ENCODE measurements at places on chromosomes 1 and 21.

DNA sequence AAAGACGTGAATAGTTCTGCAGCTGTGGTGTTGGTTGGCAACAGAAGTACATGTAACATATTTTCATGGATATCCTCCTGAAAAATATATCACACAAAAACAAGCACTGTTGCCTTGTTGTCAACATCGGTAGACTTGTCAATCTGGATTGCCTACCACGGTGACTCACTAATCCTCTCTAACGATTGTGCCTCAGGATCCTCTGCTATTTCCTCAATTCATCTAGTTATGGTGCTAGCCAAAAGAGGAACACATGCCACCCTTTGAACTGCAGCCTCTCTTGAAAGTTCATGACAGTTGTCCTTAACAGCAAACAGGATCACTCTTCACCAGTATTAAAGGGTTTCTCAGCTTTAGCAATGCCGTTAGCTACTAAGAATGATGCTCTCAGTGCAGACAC, 25.7 kb downstream of the RASAL2 start:
- peak; percentile 91 for DNase-seq

GRCh38 chr1:234484218-234484617, 5.2 kb upstream of the TARBP1 start:
- no peak for DNase-seq

DNA sequence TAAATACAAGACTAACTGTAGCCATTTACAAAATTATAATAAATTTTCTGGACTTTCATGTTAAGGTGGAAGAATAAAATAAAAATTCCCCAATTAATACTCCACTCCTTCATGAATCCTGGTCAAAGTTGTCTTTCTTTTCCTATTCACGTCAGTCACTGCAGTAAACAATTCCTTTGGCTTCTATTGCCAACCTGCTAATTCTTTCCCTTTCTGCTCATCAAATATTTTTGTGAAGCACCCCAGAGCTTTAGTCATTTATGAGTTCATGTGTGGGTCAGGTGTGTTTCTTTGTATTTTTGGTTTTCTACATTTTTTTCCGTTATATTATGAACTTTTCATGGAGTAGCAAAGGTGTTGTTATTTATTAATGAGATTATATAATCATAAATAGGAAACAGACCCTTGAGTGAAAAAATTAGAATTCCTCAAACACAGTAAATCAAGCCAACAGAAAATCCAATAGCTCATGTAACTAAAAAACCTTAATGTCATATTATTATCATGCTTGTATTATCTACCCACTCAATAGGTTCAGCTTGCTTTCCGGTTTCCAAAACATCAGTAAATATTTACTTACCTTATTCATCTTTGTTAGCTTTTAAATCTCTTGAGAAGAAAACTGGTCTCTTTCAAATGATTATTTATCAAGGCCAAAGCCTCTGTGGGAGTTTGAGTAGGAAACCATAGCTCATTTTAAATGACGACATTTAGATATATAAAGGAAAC, 29.6 kb upstream of the PLA2G4A start:
- DNase-seq = no peak

GRCh38 chr1:79554688-79555087, 548.2 kb upstream of the ADGRL4 start:
- no peak for DNase-seq

GRCh38 chr1:176775378-176775777, 312.4 kb downstream of the PAPPA2 start:
- DNase-seq = no peak

DNA sequence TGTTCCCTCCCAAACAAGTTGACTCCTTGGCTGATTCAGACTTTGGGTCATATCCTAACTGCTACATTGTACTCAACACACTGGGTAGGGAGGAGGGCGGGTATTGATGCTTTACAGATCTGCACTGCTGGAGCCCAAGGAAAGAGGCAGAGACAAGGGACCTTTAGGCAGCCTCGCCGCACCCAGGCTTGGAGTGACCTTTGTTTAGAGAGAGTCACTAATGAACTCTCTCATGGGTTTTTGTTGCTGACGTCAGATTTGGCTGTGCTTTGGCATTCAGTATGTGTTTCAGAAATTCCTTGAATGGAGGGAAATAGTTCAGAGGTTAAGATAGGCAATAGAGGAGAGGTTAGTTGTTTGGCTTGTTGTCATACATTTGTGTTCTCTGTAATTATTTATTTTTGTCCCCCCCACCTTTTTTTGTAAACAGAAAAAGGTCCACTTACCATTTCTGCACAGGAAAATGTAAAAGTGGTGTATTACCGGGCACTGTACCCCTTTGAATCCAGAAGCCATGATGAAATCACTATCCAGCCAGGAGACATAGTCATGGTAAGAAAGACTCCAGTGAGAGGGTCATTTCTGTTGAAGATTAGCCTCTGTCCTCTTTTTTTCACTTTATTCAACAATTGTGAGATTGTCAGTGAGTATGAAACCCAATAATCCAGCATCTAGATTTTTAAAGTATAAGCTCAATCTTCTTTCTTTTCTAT, 116.1 kb downstream of the ATP5PO start:
- no peak for DNase-seq

- DNase-seq = no peak
Observed at GRCh38 chr1:180680558-180681144, 48.8 kb downstream of the XPR1 start.

GRCh38 chr1:155226910-155227260, 18.4 kb downstream of the MTX1 start:
- DNase-seq = peak; percentile 41

DNA sequence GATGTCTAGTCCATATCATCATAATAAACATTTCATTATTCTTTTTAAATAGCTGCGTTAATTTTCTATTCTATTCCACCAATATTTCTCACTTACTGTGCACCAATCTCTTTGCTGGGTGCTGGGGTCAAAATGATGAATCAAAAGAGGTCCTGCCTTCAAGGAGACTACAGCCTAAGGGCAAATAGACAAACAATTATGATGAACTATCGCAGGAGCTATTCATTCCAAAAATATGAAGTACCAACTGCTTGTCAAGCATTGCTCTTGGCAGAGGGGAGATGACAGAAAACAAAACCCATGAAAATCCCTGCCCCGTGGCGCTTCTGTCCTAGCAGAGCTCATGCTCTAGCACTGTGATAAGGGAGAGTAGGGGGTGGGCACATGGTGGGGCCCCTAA, 28.8 kb upstream of the SLC26A9 start:
- no peak for DNase-seq

DNA sequence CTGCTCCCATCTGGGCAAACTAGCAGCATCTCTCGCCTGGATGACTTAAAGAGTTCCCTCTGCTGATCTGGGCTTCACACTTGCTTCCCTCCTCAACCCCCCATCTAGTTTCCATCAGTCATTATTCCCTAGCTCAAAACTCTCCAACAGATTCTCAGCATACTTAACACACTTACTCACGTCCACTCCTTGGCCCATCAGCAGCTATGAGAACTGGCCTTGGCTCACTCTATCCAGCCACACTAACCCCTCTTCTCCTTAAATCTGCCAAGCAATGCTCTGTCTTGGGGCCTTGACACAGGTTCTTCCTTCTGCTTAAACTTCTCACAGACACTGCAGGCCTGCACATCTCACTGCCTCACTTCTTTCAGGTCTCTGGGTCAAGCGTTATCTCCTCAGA, 41.6 kb downstream of the GNG12 start:
- DNase-seq = no peak

- DNase-seq = no peak
Observed at GRCh38 chr1:118325550-118326225, 140.7 kb upstream of the SPAG17 start.

DNA sequence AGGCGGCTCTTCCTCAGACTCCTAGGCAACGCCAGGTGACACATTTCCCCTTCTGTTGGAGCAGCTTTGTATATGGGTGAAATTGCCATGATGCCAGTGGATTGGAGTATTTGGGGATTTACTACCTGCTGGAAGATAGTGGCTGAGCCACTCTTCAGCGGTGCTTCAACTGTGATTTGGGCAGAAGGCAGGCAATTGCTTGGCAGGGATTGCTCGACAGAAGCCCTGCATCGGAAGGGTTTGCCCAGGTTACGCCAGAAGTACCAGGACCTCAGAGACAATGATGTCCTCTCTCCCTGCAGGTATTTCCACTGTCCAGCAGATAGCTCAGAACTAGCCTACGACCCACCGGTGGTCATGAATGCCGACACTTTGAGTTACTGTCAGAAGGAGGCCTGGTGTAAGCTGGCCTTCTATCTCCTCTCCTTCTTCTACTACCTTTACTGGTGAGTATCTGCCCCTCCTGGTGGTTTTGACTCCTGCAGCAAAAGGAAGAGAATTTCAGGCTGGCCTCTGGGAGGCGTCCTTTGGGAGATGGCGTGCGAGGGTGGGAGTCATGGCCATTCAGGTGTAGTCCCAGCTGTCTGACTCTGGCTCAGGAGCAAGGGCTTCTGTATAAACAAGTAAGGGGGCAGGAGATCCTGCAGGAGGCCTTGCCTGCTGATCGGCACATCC, 118.3 kb downstream of the CNIH3 start:
- no peak for DNase-seq

GRCh38 chr1:197837911-197838310, 62.6 kb upstream of the DENND1B start:
- DNase-seq = peak; percentile 75

DNA sequence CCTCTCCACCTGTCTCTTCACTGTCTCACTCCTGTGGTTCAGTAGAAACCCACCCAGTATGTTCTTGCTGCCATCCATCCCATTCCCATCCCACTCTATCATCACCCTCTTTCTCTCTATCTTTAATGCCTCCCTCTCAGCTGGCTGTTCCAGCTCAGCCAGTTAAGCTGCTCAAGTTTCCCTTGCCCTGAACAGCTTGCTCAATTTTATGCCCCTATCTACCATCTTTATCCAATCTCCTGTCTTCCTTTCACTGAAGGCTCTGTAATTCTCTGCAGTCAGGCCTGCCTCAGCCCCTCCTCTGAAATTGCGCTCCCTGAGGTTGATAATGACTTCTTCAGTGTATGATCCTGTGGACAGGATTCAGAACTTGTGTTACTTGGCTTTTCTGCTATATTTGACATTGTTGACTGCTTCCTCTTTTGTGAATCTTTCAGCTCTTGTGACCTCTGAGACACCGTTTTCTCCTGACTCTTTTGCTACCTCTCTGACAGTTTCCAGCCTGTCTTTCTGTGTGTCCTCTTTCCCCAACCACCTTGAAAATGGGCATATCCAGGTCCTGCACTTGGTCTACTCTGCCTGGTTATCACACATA, 13.9 kb upstream of the BCAR3 start:
- DNase-seq = peak; percentile 44

- no peak for DNase-seq
Observed at GRCh38 chr1:14251871-14252270, 346.6 kb upstream of the KAZN start.

DNA sequence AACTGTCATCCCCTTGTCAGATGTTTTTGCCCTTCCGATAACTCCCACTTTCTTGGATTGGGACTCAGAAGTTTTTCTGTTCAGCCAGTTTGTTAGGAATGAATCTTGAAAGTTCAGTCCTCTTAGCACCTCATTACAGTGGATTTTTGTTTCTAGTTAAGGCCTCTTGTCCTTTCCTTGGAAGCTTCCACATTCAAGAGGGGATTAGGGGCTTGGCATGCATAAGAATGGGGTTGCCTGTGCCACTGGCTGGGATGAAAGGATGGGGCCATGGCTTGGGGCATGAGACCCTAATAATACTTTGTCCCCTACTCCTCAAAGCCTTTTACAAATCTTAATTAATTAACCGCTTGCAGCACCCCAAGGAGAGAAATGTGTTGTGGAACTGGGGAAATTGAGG, 2.4 kb upstream of the DHDDS start:
- DNase-seq = no peak

- no peak for DNase-seq
Observed at GRCh38 chr1:42657201-42657600, 1.0 kb upstream of the PPIH start.

DNA sequence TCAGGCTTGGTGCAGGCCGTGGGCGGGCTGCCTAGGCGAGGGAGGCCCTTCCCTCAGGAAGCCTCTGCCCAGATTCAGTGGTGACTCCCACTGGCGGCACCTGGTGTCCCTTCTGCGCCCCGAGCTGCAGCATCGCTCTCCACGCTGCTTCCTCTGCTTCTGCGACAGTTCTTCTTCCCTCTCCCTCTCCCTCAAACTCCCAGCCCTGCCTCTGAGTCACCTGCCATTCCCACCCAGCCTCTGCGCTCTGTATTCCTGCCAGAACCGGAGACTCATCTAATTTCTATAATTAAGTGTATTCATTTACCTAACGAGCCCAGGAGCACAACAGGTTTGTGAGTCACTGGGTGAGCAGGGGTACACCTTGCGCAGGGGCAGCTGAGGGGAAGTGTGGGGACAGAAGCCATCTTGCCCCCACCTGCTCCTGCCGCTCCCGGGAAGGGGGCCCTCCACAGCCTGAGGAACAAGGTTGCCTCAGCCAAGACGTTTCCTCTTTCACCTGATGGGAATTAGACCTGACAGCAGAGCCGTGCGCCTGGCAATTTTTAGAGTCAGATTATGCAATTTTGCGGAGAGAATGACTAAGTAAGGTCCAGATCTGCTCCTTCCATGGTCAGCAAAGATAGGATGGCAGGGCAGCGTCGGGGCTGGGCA, 19.4 kb downstream of the KCNC4 start:
- DNase-seq = no peak

DNA sequence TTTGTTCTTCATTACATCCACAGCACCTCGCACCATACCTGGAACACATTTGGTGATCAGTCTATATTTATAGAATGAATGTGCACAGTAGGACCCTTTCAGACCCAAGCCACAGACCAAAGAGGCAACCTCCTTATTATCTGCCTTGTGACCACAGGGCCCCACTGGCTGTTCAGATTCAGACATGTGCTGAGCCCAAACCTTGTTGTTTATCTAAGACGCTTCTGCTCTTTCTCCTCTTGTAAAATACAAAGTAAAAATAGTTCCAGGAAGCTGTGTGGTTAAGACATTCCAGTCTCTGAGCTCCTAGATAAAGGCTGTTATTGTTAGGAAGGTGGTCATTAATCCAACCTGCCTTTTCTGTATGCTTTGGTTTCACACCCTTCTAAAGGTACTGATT, 3.6 kb upstream of the SCMH1 start:
- no peak for DNase-seq

DNA sequence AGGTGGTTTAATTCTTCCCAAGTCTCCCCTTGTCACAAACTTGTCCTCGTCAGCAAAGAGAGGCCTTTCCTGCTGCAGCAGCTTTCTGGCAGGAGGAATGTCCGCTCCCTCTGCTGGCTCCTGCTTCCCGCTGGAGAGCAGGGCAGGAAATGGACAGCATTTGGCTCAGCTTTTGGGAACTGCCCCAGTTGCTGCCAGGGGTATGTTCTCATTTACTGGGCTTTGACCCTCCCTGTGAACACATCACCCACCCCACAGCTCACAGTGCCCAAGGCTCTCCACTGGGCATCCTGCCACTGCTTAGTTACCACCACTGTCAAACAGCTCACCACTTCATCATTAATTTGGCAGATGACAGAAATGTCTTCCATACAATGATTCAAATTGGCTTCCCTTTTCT, 75.4 kb downstream of the MRPL37 start:
- no peak for DNase-seq

Data from inflammatory macrophage treated with lipopolysaccharide for 1 hour (primary cell).